ENCODE measurements at places on chromosomes 4 and X. TPM values are rescaled to one million over a fixed set of nuclear protein-coding genes. Genes with fewer than 3 reads are reported as not detected.

Gene CLTRN
- 61.4 TPM for total RNA-seq

Gene SOD3
- 33.7 TPM for total RNA-seq

Gene SCD5
- 13.9 TPM for total RNA-seq

Gene INTU
- total RNA-seq = 4.8 TPM

Gene RTL3
- total RNA-seq = not detected

Gene CSAG3
- not detected for total RNA-seq

Gene AFF2
- total RNA-seq = 0.17 TPM

Gene ATOH1
- total RNA-seq = not detected

Gene ETDC
- total RNA-seq = not detected

Gene CT83
- total RNA-seq = 30.5 TPM

Gene PGAM4
- total RNA-seq = not detected

Gene MAP3K15
- total RNA-seq = 4.7 TPM

Gene PNMA5
- total RNA-seq = not detected

Gene GNRHR
- total RNA-seq = not detected

Gene NDP
- total RNA-seq = 1.5 TPM

Gene TRAM1L1
- 1.6 TPM for total RNA-seq

Gene COL25A1
- total RNA-seq = not detected

Gene TMEM185A
- total RNA-seq = 30.2 TPM

Gene EDNRA
- 0.29 TPM for total RNA-seq

Gene GSX2
- total RNA-seq = not detected

Gene TMEM154
- 23.3 TPM for total RNA-seq

Gene STS
- 14.1 TPM for total RNA-seq

Gene TBC1D9
- 9.4 TPM for total RNA-seq

Gene LARP1B
- total RNA-seq = 17.4 TPM

Gene AADAT
- 13.8 TPM for total RNA-seq

Gene KLF8
- total RNA-seq = 0.83 TPM

Gene NKX1-1
- not detected for total RNA-seq

Gene MAGEA1
- not detected for total RNA-seq

Gene YY2
- total RNA-seq = 4.7 TPM
